ENCODE measurements at places on chromosomes 11 and 22.

DNA sequence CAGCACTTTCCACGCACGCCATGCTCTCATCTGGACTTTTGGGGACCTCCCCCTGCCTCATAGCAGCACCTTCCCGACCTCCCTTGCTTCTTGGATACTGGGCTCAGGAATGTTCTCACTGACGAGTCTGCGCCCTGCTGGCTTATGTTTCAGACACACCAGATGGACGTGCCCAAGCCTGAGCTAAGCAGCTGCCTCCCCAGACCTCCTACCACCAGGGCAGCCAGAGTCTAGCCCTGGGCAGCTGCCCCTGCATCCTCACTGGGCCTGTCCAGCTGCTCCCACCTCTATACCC, 13.2 kb upstream of the RGL4 start:
- DNase-seq: no peak

GRCh38 chr11:66478729-66479393, 1.4 kb upstream of the DPP3 start:
- no peak for DNase-seq

- DNase-seq: no peak
These were observed 226.8 kb downstream of the C11orf87 start for GRCh38 chr11:109648804-109649203.

DNA sequence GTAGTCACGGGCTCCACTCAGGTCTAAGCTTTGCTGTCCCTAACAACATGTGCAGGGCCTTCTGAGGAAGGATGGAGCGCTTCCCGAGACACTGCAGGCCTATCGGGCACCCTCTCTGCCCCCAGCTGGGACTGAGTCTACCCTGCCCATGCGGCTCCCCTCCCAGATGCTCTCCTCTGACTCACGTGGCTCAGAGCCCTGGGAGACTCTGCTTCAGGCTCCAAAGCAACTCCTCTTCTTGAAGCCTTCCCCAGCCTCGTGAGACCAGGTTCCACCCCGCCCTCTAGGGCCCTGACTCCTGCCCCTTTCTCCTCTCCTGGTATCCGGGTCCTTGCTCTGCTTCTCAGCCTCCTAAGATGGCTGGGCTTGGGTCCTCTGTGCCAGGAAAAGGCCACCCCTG, 28.4 kb upstream of the ARFGAP3 start:
- DNase-seq: no peak

DNA sequence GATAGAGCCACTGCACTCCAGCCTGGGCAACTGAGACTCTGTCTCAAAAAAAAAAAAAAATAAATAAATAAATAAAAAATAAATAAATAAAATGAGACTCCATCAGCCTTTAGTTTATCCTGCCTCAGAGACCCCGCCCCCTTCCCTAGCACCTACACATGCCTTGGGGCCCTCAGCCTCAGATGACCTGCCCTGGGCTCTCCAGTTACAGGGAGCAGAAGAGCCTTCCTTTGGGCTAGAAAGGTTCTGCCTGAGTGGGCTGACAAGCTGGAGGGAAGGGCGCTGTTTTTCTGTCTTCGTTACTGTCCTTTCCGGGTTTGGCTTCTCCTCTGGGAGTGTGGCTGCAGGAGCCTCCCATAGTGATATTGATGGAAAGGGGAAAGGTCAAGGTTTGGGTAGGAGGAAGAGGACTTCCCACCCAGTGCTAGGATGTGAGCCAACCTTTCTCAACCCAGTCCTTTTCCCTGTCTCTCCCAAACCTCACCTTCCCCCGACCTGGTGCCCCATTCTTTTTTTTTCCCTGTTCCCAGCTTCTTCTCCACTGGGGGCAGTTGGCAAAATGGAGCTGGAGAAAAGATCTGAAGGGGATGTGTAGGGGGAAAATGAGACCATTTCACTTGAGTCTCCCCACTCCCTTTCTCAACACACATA, 1.5 kb upstream of the SF3B2 start:
- DNase-seq: no peak

Data from NCI-H2081 treated with DMSO at 0.1 percent for 48 hours (cell line).